ENCODE measurements at places on chromosomes 13 and 19.

GRCh38 chr13:95233026-95233635 is 68.1 kb downstream of the ABCC4 start:
- DNase-seq = peak; percentile 38

- no peak for DNase-seq
These were observed 15.7 kb downstream of the COL4A1 start for GRCh38 chr13:110291286-110291685.

DNA sequence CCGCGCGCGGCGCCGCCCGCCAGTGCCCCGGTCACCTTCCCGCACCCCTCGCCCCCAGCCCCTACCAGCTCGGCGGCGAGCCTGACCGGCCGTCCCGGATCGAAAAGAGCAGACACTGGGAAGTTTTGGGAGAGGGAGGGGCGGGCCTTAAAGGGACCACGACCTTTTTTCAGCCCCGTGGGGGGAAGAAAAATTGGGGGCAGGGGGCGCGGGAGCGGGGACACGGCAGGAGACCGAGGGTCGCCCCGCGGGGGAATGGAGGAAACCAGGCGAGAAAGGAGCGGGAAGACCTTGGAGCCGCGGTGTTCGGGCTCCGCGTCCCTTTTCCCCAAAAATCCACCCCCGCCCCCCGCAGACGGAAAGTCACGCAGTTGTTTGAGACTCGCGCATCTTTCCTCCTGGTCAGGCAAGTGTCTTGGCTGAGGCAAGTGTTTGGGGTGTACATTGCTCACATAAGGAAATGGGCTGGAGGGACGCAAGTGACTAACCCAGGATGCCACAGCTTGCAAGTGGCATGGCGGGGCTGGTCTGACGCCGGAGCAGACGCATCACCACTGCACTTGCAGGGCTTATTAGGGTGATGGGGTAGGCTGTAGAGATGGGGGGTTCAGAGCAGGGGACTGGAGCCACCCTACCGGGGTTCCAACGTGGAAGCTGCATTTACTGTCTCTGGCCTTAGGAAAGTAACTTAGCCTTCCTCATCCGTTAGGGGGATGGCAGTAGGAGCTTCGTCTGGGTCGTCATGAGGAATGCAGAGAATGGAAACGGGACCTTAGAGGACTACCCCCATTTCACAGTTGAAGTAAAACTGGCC is 2.7 kb upstream of the HNRNPL start:
- DNase-seq = no peak

DNA sequence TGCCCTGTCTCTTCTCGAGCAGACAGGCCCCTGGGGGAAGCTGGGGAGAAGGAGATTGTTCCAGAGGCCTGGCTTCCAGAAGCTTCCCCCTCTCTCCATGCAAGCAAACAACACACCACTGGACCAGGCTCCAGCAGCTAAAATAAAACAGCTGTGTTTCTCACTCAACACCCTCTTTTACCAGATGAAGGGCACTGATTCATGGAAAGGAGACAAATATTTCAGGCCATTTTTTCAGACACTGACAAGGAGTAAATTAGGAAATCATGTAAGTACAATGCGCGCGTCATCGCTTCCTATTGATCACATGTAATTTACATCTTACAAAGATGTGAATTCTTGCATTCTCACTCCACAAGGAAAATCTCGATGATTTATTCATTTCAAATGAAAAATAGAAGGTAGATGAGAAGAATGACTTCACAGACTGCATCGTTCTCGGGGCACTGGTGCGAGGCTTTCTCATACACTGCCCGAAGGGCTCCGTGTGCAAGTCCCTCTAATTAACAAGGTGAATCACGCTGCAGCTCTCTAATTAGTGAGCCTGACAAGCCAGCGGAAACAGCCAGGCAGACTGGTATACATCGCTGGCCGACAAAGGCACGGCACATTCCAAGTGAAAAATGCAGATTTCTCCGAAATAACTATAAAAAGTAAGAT is 153.6 kb downstream of the KCTD15 start:
- DNase-seq = no peak

DNA sequence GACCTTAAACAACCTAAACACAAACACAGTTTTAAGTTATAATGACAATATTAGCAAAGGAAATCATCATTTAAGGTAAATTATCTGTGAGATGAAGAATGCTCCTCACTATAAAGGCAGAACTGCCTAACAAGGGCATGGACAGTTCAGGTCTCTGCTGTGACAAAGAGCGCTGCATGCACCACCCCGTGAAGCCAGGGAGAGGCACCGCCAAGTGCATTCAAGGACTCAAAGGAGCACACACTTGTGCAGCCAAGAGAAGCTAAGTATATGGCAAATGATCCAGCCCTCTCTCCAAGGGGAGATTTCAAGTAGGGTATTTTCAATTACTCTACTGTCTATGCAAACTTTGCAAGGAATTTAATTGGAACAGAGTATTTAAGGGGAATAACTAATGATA is 126.0 kb downstream of the RAP2A start:
- DNase-seq = no peak

- no peak for DNase-seq
These were observed 18.5 kb downstream of the MAN2B1 start for GRCh38 chr19:12648088-12648487.

DNA sequence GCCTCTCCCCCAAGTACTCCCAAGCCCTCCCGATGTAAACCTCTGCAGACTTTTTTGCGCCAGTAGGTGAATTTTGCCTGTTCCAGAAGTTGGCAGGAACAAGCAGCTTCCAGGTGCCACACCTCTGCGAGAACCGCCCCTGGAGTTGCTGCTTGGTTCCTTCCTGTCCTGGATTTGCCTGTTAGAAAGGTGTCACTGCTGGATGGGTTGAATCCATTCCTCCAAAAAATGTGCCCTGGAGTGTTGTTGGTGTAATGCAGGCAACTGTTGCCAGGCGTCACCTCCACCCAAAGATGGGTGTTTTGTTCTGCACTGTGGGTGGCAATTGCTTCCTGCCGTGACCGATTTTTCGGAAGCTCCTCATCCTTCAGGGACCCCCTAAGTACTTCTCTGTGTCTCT is 5.7 kb downstream of the PGPEP1 start:
- DNase-seq = no peak

GRCh38 chr19:1451916-1452801 is 2.2 kb downstream of the APC2 start:
- DNase-seq = no peak

DNA sequence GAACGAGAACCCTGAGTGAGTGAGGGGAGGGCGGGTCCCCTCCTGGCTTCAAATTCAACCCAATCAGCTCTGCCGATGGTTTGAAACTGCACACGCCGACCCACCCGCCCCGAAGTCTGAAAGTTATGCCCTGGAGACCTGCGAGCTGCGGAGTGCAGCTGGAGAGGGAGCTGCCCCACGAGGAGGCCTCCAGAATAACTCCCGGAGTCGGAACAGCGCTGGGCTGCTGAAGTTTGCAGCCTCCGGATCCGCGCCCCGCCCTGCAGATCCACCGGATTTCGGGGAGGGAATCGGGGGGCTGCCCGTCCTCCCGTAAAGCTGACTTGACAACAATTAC is 7.0 kb downstream of the POU4F1 start:
- no peak for DNase-seq

DNA sequence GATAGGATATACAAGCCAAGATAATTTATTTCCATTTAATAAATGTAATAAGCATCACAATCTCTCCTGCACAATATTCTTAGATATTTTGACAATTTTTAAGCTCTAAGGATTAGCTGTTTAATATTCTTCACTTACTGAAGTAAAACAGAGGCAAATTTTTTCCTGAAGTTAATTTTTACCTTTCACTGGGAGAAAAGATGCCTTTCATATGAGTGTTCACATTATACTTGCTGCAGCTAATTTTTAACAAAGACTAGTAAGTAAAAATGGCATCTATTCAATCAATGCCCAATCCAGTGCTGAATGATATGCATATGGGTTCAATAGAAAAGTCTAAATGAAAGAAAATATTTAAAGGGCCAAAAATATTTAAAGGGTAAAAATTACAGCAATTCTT is 377.2 kb upstream of the GPC6 start:
- no peak for DNase-seq

- DNase-seq = no peak
These were observed 982.4 kb upstream of the MIR17HG start for GRCh38 chr13:90365130-90365529.

- no peak for DNase-seq
These were observed 21.2 kb downstream of the SIGLEC7 start for GRCh38 chr19:51163257-51163656.

DNA sequence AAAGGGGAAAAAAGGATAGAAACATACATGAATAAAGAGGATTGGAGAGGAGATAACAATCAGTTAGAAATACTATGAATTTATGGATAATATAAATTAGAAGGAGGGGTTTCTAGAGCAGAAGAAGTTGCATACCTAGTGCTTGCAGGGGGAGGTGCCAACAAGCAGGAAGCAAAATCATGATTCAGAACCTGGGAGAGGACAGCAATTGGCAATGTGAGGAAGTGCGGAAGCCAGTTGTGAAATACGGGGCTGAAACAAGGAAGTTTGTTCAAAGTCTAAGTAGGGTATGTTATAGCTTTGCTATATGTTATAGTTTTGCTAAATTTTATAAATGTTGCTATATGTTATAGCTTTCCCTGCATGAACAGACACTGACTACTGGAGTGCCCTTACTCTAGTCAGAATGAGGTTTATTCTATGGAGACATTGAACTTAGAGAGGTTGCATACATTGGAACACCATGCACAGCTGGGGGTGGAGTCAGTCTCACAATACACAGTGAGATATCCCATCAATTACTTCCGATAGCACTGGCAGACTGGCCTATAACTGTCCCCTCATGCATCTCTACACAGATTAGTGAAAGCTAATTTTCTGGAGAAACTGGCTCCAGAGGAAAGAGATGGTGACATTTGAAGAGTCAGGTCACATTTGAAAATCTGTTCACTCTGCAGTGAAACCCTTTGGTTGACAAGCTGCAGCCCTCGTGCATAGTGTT is 92.1 kb downstream of the GPC6 start:
- no peak for DNase-seq

Data from HFF-Myc (cell line).